Activated CD4-positive, alpha-beta T cell treated with anti-CD3 and anti-CD28 coated beads for 36 hours (primary cell): ENCODE measurements at places on chromosomes 16 and 17. TPM values are rescaled to one million over a fixed set of nuclear protein-coding genes. Genes with fewer than 3 reads are reported as not detected.
A peak's percentile ranks its signal among the peaks of the same experiment; 100 is the strongest.

Gene SLC6A2
- total RNA-seq: not detected

Gene PRSS33
- total RNA-seq: not detected

Gene PRKCB
- total RNA-seq: 57.5 TPM

Gene CFAP52
- not detected for total RNA-seq

Gene PTRH2
- total RNA-seq: 54.7 TPM

GRCh38 chr17:149231-149630 lies 11.9 kb downstream of the SCGB1C2 start:
- no peaks in the 10 kb centered on the region for H3K27me3 ChIP-seq
- DNase-seq: no peak
- no peaks in the 10 kb centered on the region for H3K4me1 ChIP-seq

- no peaks in the 10 kb centered on the region for H3K36me3 ChIP-seq
- H3K4me1 ChIP-seq: peaks cover 9% of the 10 kb centered on the region
- peaks cover 50% of the 10 kb centered on the region for H3K27me3 ChIP-seq
- peak; percentile 54 for DNase-seq
- H3K27ac ChIP-seq: no peak overlapping the region
Measured at GRCh38 chr17:1229349-1229899, 40.8 kb upstream of the BHLHA9 start.

- H3K4me3 ChIP-seq: no peak overlapping the region
- peak; percentile 72 for DNase-seq
- H3K36me3 ChIP-seq: no peaks in the 10 kb centered on the region
- H3K4me1 ChIP-seq: no peaks in the 10 kb centered on the region
- H3K27me3 ChIP-seq: peaks cover 25% of the 10 kb centered on the region
Measured at GRCh38 chr17:8041249-8041928, 2.5 kb downstream of the ALOX15B start.

GRCh38 chr17:42618442-42619150 lies 9.1 kb downstream of the TUBG1 start:
- H3K4me1 ChIP-seq: no peaks in the 10 kb centered on the region
- H3K27ac ChIP-seq: no peak overlapping the region
- no peak overlapping the region for H3K4me3 ChIP-seq
- H3K36me3 ChIP-seq: peaks cover 21% of the 10 kb centered on the region

DNA sequence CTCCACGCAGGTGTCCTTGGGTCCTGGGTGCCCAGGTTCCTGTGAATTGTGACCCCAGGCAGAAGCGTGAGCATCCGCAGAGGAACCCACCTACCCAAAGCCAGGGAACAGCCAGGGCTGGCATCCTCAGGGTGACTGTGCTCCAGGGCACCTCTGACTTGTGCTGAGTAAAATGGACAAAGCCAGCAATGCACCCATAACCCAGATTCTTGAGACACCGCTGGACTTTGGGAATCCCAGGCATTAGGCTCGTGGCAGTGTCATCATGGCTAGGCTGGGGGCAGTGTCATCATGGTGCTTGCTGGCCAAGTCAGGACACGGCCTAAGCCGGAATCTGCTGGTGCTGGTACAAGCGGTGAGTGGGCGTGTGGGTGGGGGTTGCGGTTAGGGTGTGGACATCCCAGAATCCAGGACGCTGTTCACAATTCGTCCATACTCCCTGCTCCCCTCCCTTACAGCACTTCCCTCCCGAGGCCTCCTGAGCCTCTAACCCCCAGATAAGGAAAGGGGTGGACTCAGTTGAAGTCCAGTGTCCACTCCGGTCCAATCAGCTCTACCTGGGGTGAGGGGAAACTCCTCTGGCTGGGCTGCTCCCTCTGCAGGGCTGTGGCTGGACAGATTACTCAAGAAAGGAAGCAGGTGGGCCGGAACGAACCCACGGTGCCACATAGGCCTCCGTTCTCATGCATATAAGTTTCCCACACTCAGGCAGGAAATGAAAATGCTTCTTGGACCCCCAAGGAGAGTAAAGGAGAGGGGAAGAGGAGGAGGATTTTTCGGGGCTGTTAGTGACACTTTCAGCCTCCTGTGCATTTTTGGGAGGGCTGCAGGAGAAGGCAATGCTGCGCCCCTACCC lies 138.9 kb downstream of the SEC14L1 start:
- no peak overlapping the region for H3K27ac ChIP-seq
- H3K4me1 ChIP-seq: peaks cover 16% of the 10 kb centered on the region
- H3K27me3 ChIP-seq: peaks cover 14% of the 10 kb centered on the region
- no peaks in the 10 kb centered on the region for H3K36me3 ChIP-seq
- no peak for DNase-seq

DNA sequence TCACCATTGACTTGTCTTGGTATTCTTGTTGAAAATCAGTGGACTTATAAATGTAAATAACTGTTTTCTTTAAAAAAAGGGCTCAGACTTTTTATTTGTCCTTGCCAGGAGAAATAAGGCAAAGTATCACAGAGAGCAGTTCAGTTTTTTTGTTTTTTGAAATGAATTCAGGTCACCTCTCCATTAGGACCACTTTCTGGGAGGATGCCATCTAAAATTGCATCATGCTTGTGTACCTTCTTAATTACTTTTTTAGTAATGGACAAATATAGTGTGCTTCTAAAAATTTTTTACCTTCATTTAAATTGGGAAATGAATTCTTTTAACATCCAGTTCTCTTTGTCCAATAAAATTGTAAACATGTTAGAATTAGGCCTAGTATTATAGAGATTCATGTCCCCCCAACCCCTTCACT lies 210.0 kb downstream of the BCAS3 start:
- no peak overlapping the region for H3K27ac ChIP-seq
- no peaks in the 10 kb centered on the region for H3K27me3 ChIP-seq
- peak overlapping the region; percentile 50 for H3K4me3 ChIP-seq
- no peaks in the 10 kb centered on the region for H3K4me1 ChIP-seq
- no peaks in the 10 kb centered on the region for H3K36me3 ChIP-seq

DNA sequence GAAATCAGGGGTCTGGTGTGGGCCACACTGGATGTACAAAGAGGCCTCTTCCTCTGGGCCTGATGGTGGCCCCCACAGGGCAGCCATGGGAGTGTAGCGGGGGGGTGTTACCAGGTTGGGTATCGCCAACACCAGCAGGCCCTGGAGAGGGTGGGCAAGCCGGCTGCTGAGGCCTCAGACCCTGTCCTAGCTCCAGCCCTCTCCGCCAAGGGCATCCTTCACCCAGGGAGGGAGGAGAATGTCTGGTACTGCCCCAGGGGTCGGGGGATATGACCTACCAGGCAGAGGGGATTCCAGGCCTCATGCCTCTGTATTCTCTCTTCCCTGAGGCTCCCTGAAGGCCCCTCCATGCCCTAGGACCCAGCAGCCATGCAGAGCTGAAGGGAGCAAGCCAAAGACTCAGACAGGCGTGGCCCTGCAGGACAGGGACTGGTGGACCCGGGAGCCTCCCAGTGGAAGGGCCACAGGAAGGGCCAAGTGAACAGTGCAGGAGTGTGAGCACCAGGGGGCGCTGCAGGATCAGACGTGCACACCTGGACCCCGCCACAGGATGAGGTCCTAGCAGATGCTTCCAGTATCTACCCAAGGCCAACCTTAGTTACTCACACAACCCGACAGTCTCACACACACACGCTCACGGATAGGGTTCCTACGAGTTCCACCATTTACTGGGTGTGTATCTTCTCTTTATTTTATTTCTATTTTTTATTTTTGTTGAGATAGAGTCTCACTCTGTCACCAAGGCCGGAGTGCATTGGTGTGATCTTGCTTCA lies 10.9 kb upstream of the CES4A start:
- DNase-seq: peak; percentile 96
- H3K4me1 ChIP-seq: peaks cover 31% of the 10 kb centered on the region
- no peak overlapping the region for H3K4me3 ChIP-seq
- peak overlapping the region; percentile 31 for H3K27ac ChIP-seq
- no peaks in the 10 kb centered on the region for H3K36me3 ChIP-seq

DNA sequence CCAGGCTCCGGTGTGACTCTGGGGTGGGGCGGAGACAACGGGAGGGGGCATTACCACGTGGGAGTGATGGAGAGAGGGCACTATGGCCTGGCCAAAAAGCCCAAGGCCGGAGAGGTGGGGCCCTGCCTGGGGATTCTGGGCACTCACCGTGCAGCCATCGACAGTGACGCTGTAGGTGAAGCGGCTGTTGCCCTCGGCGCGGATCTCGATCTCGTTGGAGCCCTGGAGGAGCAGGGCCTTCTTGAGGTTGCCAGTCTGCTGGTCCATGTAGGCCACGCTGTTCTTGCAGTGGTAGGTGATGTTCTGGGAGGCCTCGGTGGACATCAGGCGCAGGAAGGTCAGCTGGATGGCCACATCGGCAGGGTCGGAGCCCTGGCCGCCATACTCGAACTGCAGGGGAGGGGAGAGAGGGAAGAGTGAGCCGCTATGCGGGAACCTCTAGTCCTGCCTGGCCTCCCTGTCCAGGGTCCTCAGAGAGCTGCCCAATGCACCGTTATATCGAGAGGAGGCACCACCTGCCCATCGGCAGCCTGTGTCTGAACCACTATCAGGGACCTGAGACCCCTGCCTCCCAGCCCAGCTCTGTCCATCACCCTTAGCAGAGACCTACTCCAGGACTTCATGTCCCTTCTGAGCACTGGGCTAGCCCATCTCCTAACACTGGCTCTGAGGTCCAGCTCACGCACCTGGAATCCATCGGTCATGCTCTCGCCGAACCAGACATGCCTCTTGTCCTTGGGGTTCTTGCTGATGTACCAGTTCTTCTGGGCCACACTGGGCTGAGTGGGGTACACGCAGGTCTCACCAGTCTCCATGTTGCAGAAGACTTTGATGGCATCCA lies 15.6 kb downstream of the COL1A1 start:
- H3K27ac ChIP-seq: no peak overlapping the region
- no peak overlapping the region for H3K4me3 ChIP-seq
- peaks cover 10% of the 10 kb centered on the region for H3K4me1 ChIP-seq

GRCh38 chr17:46139432-46140210 lies 53.6 kb downstream of the KANSL1 start:
- H3K4me3 ChIP-seq: no peak overlapping the region
- peaks cover 91% of the 10 kb centered on the region for H3K4me1 ChIP-seq
- H3K27ac ChIP-seq: no peak overlapping the region
- DNase-seq: no peak

DNA sequence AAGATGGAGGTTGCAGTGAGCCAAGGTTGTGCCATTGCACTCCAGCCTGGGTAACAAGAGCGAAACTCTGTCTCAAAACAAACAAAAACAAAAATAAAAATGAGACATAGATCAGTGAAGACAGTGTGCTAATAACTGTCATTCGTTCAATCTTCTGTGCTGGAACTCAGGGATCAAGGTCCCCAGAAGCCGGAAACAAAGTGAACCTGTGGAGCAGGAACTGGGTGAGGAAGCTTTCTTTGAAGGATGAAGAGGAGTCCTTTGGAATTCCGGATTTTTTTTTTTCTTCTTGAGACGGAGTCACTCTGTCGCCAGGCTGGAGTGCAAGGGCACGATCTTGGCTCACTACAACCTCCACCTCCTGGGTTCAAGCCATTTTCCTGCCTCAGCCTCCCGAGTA lies 2.1 kb upstream of the SLC2A4 start:
- no peak for DNase-seq
- H3K4me1 ChIP-seq: peaks cover 21% of the 10 kb centered on the region
- H3K36me3 ChIP-seq: no peaks in the 10 kb centered on the region

GRCh38 chr17:14007951-14008350 lies 61.4 kb upstream of the COX10 start:
- no peak overlapping the region for H3K27ac ChIP-seq
- DNase-seq: no peak
- H3K36me3 ChIP-seq: no peaks in the 10 kb centered on the region
- no peak overlapping the region for H3K4me3 ChIP-seq
- H3K27me3 ChIP-seq: no peaks in the 10 kb centered on the region

DNA sequence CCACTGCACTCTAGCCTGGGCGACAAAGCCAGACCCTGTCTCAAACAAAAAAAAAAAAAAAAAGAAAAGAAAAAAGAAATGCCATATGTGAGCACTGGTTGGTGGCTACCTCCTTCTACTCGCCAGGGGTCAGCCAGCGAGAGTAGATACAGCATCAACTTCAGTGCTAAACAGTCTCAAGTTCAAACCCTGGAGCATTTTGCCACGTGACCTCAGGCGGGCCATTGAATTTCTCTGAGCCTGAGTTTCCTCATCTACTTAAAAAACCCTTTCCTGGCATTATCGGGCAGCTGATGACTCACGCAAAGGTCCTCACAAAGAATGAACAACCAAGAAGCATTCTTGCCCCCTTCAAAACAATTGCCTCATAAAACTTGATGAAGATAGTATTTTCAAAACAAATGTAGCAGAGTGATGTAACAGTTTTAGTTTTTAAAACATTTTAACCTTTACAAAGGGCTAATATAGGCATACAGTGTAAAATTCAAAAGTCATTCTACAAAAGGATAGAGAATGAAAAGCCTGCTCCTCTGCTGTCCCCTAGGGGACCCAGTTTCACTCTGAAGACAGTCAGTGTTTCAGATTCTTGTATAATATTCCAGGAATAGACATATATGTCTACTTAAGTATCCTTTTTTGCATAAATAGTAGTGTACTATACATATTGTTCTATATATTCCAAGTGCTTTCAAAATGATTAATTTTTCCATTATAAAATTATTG lies 28.4 kb downstream of the DNAH2 start:
- no peaks in the 10 kb centered on the region for H3K36me3 ChIP-seq
- no peak overlapping the region for H3K27ac ChIP-seq
- peaks cover 3% of the 10 kb centered on the region for H3K27me3 ChIP-seq
- no peaks in the 10 kb centered on the region for H3K4me1 ChIP-seq
- DNase-seq: no peak
- H3K4me3 ChIP-seq: no peak overlapping the region

DNA sequence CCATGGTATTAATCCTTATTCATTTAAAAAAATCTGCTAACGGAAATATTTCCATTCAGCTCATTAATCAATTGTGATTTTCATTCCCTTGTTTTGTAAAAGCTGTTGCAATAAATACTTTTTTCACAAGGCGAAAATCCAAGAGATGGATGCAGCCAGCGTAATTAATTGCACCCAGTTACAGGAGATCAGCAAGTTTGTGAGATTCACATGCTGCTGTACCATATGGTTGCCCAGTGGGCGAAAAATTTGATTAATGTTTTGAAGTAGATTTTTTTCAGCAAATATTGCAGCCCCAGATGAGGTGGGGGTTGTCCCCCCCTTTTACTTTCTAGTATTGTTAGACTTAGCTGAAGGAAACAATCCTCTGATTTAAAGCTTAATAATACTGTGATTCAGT lies 186.6 kb downstream of the WWOX start:
- no peak overlapping the region for H3K27ac ChIP-seq
- no peaks in the 10 kb centered on the region for H3K36me3 ChIP-seq
- no peaks in the 10 kb centered on the region for H3K27me3 ChIP-seq

GRCh38 chr16:4734063-4734729 lies at the start of the genes ANKS3 and DNAAF8:
TSS of gene ANKS3 (minus strand) at chr16:4734271. CDS start at chr16:4730149, 4,122 bp downstream.
TSS of gene DNAAF8 (plus strand) at chr16:4734537. CDS start at chr16:4736515, 1,978 bp downstream.
- peak; percentile 88 for DNase-seq
- no peaks in the 10 kb centered on the region for H3K27me3 ChIP-seq
- peaks cover 13% of the 10 kb centered on the region for H3K4me1 ChIP-seq
- peaks cover 3% of the 10 kb centered on the region for H3K36me3 ChIP-seq
- H3K4me3 ChIP-seq: peak within 1 kb of the TSS; percentile 86

- H3K4me3 ChIP-seq: no peak within 1 kb of the TSS
- H3K27me3 ChIP-seq: peaks cover 23% of the 10 kb centered on the region
- H3K36me3 ChIP-seq: no peaks in the 10 kb centered on the region
- peak; percentile 82 for DNase-seq
- H3K4me1 ChIP-seq: peaks cover 15% of the 10 kb centered on the region
Measured at GRCh38 chr16:1333149-1333812, at the start of gene BAIAP3. TSS of gene BAIAP3 (plus strand) at chr16:1333645. CDS start at chr16:1338550, 4,905 bp downstream.
